ENCODE measurements at places on chromosomes 3 and 15. TPM values are rescaled to one million over a fixed set of nuclear protein-coding genes. Genes with fewer than 3 reads are reported as not detected.

DLL4 gene
- total RNA-seq: not detected

FAM81A gene
- 0.08 TPM for total RNA-seq

TMEM212 gene
- total RNA-seq: not detected

PRR20G gene
- total RNA-seq: not detected

ABHD6 gene
- 4.5 TPM for total RNA-seq

EAF2 gene
- total RNA-seq: 23.7 TPM

DNA sequence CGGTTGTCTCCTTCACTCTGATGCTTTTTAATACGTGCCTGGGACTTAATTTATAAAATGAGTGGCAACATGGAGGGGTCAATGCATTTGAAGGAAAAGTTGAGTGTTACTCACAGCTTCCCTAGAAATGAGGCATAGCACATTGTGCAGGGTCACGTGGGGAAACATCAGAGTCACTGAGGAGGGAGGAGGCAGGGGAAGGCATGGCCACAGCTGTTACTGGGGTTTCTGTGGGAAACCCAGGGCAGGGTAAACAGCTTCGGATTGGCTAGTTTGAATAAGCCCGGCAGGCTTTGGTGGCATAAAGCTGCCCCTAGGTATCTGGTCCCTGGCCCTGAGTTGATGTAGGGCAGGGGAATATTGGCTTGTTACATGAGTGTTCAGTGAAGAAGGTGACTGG lies 98.9 kb upstream of the ST8SIA2 start:
- no peak for DNase-seq

- DNase-seq: peak; percentile 79
These were observed 2.8 kb upstream of the ISG20 start for GRCh38 chr15:88636050-88636449.

GRCh38 chr3:158794936-158795518 lies 6.8 kb upstream of the MFSD1 start:
- no peak for DNase-seq

- no peak for DNase-seq
These were observed 71.5 kb downstream of the DHX30 start for GRCh38 chr3:47874438-47874837.

- no peak for DNase-seq
These were observed 43.8 kb downstream of the CCR3 start for GRCh38 chr3:46285931-46286619.

GRCh38 chr15:90412356-90413194 lies 24.5 kb downstream of the IQGAP1 start:
- no peak for DNase-seq

DNA sequence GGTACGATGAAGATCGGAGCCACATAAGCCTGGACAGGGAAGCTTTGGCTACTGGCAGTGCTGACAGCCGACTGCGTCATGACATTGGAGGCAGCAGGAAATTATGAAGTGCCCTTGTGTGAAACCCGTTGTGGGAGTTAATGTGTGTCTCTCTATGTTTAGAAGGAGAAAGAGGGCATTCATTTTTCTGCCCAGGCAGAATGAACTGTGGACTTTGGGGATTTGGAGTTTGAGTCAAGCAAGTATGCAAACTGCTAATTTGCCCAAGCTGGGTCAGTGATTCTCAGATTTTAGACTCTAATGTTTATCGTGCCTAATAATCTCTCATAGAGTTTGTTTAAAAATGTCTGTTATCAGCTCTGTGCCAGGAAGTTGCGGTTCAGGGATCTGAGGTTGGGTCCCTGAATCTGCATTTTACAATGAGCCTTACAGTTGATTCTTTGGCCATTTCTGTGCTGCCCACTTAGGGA lies 5.6 kb downstream of the CTXND1 start:
- DNase-seq: no peak

DNA sequence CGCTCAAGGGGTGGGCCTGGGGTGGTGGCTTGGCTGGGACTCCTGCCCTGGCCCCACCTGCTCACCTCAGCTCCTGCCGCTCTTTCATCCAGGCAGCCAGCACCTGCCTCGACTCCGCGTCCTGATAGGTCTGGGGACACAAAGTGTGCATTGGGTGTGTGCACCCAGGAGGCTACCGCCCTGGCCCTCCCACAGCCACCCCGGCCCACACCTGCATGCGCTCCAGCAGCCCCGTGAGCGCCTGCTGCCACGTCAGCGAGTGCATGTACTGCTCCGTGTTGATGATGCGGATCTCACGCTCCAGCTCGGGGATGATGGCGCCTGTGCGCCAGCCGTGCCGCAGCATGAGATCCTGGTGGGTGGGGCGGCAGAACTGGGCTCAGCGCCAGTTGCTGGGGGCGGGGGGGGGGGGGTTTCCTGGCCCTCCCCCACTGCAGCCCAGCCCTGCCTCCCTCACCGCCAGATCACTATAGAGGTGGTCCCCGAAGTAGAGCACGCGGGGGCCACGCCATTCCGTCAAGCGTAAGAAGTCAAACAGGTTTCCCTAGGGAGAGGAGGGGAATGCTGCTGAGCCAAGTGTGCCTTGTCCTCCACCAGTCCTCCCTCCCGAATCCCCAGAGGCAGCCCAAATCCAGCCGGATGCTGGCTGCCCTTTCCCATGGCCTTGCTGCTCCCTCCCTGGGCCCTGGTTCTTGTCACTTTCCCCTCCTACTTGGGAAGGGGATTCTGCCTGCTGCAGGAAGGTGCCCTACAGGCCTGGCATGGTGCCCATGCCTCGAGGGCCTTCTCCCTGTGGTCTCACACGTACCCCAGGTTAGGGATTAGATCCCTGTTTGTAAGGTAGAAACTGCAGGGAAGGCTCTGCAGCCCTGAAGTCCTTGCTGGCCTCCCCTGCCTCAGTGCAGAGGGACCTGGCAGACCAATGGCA lies 8.6 kb downstream of the NT5DC2 start:
- DNase-seq: no peak

DNA sequence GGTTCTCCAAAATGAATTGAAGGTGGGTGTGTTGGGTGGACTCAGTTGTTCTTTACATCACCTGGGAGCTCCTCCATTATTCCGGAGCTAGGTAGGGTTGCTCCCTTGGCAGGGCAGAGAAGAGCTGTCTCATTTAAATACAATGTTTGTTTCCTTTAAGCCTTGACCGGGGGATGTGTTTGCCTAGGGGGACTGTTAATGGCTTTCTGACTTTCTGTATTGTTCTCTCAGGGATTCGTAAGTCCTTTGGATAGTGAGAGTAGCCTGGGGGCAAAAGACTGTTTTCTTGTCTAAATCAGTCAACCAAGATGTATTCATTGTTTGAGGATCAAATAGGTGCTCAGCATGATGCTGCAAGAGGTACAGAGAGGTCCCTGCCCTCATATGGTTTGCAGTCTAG lies 71.1 kb downstream of the CDAN1 start:
- no peak for DNase-seq

GRCh38 chr3:35648347-35648746 lies 9.0 kb downstream of the ARPP21 start:
- no peak for DNase-seq

GRCh38 chr3:122392868-122393844 lies 9.2 kb downstream of the FAM162A start:
- DNase-seq: peak; percentile 23

- no peak for DNase-seq
These were observed 40.8 kb downstream of the SEMA5B start for GRCh38 chr3:122986693-122987179.
